ENCODE measurements at places on chromosomes 16 and 17.

- DNase-seq, result no peak
Observed at GRCh38 chr17:42568341-42569111, 1.6 kb downstream of the MLX start.

GRCh38 chr16:85621698-85622428, 8.7 kb downstream of the GSE1 start:
- no peak for DNase-seq

DNA sequence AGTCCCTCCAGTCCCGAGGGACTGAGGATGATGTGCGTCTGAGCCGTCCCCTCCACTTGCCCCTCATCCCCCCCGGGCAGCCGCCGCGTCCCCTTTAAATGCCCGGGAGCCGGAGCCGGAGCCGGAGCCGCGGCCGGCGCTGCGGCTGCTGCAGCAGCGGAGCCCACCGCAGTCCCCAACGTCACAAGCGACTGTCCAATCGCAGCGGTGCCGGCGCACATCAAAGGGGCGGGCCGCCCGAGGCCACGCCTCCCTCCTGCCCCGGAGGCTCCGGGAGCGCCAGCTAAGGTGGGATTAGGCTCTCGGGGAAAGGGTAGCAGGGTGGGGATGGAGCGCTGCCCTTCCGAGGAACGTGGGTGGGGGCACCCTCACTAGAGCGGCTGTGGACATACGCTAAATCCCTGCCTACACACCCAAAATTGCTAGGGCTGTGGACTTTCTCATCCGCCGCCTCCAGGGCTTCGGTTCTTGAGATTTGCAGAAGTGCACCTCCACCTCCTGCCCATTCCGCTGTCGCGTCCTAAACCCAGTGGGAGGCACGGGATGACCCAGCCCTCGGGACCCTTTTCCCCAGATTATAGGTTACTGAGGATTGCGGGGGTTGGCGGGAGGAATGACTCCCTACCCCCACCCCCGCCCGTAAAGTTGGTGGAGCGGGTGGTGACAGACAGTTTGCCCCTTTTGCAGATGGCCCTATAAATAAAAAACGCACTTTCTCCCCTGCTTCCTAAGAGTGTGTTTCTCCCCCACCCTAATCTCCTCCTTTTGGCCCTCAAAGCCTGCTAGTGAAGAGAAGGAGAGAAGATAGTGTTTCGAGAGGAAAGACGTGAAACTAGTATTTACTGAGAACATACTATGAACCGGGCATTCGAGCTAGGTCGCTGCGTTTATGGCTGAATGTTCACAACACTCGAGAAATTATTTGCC, at the start of gene PHOSPHO1:
PHOSPHO1 (minus strand) TSS at position 152 of the 927 bp plus-strand sequence. CDS start 4,096 bp downstream, outside the sequence.
- DNase-seq, result peak; percentile 45

GRCh38 chr16:26453215-26453614, 613.5 kb upstream of the C16orf82 start:
- no peak for DNase-seq

- no peak for DNase-seq
Observed at GRCh38 chr17:2259769-2260536, 43.6 kb downstream of the SMG6 start.

- peak; percentile 51 for DNase-seq
Observed at GRCh38 chr17:7404737-7405349, 946 bp upstream of the TMEM256 start.

GRCh38 chr16:525520-526180, 1.9 kb upstream of the CAPN15 start:
- peak; percentile 16 for DNase-seq

GRCh38 chr16:69904495-69905170, 46.5 kb upstream of the CLEC18A start:
- DNase-seq, result no peak

DNA sequence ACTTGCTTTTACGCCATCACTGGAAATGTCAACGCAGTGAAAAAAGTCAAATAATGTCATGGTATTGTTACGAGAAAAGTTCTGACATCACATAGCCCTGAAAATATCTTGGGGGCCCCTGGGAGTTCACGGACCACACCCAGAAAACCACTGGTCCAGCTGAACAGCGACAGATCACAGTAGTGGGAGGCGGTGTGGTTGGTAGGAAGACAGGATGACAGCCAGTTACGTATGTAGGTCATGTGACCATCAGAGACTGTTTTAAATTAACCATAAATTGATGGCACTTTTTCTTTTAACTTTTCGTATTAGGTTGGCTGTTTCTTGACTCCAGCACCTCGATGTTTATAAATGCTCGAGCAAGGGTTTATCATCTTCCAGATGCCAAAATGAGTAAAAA, 11.9 kb downstream of the ERCC4 start:
- no peak for DNase-seq

DNA sequence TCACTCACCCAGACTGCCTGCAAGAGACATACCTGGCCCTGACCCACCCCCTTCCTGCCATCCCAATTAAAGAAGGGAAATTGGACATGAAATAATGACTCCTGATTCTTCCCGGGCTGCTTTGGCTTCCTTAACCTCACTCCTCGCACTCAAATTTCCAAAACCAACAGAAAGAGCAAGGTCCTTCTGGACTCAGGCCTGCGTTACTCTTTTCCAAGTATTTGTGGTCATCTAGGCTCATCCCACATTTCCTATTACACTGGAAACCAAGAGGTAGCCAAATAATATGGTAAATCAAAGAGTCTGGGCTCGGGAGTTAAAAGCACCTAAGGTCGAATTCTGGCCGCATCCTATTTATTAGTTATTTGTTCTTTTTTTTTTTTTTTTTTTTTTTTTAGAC, 359.3 kb downstream of the NPIPA8 start:
- DNase-seq, result no peak

DNA sequence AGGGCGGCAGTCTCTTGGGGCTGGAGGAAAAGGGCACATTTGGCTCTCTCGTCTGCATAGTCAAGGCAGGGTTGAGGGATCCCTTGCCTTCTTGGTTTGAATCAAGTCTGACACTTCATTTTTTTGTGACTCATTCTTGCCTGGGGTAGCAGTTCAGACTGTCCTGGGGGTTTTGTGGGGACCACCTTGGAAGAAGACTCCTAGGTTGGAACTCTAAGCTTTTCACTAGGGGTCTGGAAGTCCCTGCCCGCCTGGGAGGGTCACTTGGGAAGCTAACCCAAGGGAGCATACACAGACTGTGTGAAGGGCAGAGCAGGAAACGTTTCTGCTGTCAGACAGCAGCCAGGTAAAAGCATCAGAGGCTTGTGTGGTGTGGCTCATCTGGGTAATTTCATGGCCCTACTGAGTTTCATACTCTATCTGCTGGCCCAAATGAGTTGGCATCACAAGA, 11.3 kb downstream of the YPEL2 start:
- DNase-seq, result no peak

DNA sequence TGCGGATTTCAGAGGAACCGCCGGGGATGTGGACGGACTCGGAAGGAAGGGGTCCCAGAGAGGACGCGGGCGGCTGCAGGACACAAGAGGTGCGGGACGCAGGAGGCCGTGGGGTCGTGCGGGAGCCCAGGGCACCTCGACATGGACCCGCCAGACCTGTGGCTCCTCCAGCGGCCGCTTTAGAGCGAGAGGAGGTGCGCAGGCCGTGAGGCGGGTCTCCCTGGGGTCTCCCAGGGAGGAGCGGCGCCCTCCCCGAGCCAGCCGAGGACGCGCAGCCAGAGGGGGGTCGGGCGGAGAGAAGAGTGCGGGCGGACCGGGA, 6.8 kb upstream of the FLYWCH1 start:
- DNase-seq, result no peak

DNA sequence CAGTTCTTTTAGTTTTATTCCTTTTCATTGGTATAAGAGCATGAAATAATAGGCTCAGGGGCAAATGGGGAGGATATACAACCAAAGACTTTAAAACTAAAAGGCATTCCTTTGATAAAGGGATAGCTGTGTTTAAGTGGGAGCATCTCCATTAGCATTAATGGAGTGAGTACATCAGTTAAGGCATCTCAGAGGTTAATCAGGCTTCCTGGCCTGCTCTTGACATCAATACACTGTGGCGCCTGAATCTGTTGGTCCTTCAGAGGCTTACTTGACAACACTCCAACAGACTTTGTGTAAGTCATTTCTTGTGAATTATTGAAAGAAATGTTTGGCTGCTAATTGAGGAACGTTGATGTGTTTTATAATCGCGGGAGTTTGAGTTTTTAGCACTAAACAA, 230.7 kb downstream of the BCAS3 start:
- no peak for DNase-seq

GRCh38 chr17:80585890-80586845, 41.5 kb downstream of the RPTOR start:
- DNase-seq, result no peak

DNA sequence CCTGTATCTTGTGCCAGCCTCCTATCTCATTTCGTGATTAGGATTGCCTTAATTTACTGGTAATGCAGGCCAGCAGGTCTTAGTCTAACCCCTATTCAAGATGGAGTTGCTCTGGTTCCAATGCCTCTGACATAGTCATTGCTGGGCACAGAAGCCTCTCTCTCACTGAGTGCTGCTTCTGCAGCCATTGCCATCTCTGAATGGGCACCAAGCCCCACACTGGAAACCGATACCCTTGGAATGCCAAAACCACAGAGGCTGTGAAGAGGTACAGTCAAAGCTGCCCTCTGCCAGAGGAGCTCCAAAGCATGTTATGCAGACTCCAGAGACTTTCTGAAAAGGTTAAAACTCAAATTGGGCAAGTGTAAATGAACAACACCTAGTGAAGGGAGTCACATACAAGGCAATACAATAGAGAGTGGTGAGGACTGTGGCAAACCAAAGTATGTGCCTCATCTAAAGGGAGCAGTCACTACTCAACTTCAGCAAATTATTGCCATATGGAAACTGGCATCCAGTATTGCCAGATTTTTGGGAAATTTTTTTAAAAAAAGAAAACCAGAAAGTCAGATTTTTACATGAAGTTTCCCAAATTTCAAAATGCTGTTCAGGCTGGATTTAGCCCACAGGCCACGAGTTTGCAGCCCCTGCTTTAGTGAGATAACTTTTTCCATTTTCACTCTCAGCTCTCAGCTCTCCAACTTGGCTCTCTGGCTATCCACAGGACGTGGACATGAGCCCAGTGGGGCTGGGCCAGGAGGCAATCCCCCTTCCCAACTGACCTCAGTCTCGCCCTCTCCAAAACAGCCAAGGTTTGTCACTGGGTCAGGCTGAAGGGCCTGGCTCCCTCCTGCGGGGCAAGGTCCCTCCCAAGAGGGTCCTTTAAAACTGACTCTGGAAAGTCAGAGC, 2.1 kb upstream of the MMP2 start:
- no peak for DNase-seq

DNA sequence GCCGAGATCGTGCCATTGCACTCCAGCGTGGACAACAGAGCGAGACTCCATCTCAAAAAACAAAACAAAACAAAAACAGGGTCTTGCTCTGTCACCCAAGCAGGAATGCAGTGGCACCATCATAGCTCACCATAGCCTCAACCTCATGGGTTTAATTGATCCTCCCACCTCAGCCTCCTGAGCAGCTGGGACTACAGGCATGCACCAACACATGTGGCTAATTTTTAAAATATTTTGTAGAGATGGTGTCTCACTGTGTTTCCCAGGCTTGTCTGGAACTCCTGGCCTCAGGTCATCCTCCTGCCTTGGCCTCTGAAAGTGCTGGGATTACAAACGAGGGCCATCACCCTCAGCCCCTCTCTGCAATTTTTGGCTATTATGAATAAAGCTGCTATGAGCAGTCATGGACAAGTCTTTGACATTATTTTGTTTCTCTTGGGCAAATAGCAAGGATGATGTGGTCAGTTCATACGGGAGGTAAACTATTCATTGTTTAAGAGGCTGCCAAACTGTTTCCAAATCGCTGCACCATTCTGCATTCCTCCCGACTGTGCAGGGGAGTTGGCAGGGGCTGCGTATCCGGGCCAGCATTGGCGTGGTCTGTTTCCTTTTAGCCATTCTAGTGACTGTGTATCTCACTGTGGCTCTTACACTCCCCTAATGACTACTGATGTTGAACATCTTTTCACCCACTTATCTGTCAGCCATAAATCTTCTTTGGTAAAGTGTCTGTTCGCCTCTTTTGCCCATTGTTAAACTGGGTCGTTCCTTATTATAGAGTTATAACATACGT, 21.1 kb downstream of the EIF4A3 start:
- DNase-seq, result no peak

- no peak for DNase-seq
Observed at GRCh38 chr17:80203471-80203963, 16.6 kb downstream of the SGSH start.

DNA sequence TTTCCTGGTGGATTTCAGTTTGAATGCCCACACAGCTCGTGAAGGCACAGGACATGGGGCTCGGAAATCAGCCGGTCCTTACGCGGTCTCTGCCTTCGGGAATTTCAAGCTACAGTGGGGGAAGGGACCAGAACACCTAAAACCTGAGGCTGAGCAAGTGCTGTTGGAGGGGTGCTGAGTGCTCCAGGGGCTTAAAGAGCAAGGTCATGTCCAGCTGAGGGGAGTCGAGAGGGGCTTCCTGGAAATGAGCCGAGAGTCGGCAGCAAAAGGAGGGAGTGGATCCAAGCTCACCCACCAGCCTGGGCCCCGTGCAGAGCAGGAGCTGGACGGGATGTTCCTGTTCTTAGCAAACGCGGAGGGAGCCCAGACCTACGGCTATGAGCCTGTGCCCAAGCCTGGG, 73.2 kb upstream of the RPL38 start:
- no peak for DNase-seq

GRCh38 chr16:68686905-68687304, 41.8 kb downstream of the CDH3 start:
- DNase-seq, result no peak

GRCh38 chr17:50272246-50272645, 2.0 kb upstream of the TMEM92 start:
- no peak for DNase-seq

- no peak for DNase-seq
Observed at GRCh38 chr17:82752371-82753200, 721 bp downstream of the TBCD start.

DNA sequence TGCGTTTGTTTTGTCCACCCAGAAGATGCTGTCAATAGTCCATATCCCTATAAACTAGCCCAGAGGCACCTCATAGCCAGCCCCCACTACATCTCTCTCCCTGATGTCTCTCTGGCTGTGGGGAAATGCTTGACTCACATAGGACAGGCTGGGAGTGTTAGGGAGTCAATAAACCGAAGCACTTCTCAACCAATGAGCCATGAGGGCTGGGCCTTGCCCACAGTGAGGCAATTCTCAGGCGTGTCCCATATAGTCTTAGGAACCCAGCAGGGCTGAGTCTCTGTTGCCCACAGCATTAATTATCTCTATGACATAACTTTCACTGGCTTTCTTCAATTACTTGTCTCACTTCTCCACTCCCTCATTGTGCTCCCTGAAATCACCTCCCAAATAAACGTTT, 387.3 kb upstream of the CDH11 start:
- DNase-seq, result no peak

- DNase-seq, result no peak
Observed at GRCh38 chr16:82955741-82956348, 329.1 kb downstream of the CDH13 start.
